ENCODE measurements at places on chromosomes 6 and 20.
A peak's percentile ranks its signal among the peaks of the same experiment; 100 is the strongest.

GRCh38 chr20:50431066-50431450, 79.1 kb upstream of the PTPN1 start:
- no peak for DNase-seq

- no peak for DNase-seq
Measured at GRCh38 chr20:37544386-37544785, 16.7 kb upstream of the BLCAP start.

GRCh38 chr6:63732336-63732735, 96.7 kb downstream of the PHF3 start:
- no peak for DNase-seq

GRCh38 chr6:115838763-115839401, 221.8 kb downstream of the FRK start:
- DNase-seq = peak; percentile 8

DNA sequence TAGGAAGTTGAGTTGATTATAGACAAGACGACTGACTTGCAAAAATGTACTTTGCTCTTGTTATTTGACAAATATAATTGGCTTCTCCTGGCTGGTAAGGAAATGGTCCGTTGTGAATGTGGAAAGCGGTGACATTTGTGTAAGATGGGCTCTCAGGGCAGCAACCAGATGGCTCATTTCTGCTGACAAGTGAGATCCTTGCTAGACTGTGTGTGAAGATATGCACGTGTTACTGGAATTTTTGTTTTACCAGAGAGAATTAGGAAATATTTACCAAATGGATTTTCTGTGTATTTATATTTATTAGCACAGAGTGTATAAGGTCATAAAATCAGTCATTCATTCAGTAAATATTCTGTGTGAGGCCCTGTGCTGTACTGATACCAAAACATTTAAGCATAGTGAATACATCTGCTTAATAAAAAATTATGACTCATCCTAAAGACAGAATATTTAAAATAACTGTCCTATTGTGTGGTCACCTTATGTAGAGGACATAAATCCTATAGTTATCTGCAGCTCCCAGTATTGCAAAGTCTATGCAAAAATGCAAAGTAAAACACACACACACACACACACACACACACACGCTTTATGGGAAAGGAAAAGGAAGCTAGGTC, 109.9 kb upstream of the ASF1A start:
- DNase-seq = no peak

DNA sequence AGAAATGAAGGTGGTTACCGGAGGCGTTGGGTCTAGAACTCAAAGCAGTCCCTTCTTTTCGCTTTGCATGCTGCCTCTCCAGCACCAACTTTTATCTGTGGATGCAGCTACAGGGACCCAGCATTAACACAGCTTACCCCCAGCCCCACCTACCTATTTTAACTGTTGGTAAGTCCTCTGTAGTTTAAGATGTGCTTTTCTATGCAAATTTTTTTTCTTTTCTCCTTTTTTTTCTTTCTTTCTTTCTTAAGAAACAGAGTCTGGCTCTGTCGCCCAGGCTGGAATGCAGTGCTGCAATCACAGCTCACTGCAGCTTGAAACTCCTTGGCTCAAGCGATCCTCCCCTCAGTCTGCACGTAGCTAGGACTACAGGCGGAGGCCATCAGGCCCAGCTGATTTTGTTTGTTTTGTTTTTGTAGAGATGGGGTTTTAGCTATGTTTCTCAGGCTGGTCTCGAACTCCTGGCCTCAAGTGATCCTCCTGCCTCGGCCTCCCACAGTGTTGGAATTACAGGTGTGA, 6.5 kb upstream of the USP45 start:
- peak; percentile 10 for DNase-seq

- DNase-seq = no peak
Measured at GRCh38 chr20:59903621-59904020, 29.8 kb downstream of the SYCP2 start.

DNA sequence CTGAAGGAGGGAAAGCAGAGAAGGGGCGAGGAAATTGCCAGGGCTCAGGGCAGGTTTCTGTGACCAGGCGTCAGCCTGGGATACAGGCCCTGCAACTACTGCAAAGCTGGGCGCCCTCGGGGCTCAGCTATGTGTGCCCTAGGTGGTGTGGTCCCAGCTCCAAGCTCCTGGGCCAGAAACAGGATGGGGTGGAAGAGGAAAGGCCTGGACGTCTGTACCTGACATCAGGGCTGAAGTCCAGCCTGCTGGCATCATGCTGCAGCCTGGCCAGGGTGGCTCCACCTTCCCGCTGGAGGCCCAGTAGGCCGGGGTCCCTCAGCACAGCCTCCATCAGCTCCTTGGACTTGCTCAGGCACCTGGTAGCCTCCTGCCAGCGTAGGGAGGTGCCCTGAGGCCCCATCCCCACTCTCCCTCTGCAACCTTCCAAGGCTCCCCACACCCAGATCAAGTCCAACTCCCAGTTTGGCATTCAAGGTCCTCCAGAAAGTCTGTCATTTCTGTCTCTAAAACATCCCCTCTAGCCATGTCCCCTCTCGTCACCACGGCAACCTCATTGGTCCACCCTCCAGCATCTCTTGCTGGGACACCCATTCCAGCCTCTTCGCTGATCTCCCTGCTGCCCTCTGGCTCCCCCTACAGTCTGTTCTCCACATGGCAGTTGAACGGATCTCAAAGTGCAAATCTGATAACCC, 38.2 kb downstream of the KIAA1755 start:
- DNase-seq = no peak

DNA sequence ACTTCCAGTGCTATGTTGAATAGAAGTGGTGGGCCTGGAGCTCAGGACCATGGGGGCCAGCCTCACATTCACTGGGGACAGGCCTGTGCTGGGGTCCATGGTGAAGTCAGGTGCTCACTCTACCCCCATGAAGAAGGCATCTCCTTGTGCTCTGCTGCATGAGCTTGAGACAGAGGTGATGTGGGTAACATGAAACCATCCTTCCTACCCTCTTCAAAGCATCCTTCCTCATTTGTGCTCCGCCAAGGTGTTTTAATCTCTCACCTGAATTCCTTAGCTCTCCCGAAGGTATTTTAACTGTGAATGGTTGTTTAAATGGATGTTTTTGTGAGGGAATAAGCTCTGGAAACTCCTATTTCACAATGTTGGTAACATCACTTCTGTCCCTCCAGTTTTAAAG, 209.6 kb upstream of the PCSK2 start:
- no peak for DNase-seq

- DNase-seq = no peak
Measured at GRCh38 chr6:160260803-160261450, 2.3 kb upstream of the SLC22A2 start.

DNA sequence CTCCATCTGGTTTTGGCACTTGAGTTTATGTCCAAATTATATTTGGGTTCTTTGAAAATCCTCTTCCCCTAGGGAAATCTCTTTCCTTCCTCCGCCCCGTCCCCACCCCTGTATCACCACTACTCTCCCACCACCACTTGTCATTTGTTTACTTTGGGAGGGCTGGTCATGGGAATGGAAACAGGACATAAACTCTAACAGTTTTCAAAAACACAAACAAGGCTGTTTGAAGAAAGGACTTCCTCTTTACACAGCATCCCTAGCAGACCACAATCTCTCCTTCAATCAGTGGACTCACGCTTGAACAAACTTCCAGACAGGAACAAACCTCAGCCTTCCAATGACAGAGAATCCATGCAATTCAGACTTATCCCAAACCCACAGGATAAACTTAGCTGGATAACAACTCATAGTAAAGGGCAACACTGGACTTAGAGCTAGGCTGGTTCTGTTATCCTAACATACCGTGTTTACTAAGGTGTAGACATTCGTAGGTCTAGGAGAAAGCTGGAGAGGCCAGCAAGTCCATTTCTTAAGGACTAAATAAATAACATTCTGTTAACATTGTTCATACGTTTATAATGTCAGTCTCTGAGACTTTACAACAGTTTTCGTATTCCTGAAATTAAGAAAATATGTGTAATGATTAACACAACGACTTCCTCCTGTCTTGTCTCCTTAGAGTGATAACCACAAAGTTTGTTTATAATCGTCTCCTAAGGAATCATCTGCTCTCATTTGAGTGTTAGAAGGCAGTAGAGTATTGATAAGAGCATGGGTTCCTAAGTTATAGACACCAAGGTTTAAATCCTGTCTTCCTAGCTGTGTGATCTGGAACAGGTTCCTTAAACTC, 44.1 kb upstream of the CTAGE9 start:
- no peak for DNase-seq

GRCh38 chr6:158596861-158597260, 37.0 kb downstream of the TMEM181 start:
- no peak for DNase-seq

- peak; percentile 27 for DNase-seq
Measured at GRCh38 chr6:4581468-4582385, 194.5 kb upstream of the CDYL start.

- DNase-seq = no peak
Measured at GRCh38 chr20:39342463-39342862, 380.3 kb downstream of the DHX35 start.

- no peak for DNase-seq
Measured at GRCh38 chr6:20486641-20487040, 47.6 kb upstream of the CDKAL1 start.

- no peak for DNase-seq
Measured at GRCh38 chr6:111096246-111096645, 8.9 kb downstream of the SLC16A10 start.

DNA sequence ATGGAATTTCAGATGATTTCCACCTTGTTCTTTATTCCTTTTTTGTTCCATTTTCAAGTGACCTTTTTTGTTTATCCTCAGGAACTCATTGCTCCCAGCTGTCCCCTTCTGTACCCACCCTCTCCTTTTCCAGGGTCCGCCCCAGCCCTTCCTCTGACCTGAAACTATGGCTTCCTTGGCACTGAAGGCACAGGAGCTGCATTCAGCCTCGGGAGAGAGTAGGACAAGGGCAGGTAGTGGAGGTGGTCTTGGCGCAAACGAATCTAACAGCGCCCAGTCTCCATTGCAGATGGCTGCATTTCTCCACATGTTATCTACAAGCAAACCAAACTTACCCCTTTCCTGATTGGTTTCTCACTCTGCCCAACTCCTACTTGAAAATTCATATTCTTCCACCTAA, 8.8 kb upstream of the ULBP2 start:
- DNase-seq = no peak

DNA sequence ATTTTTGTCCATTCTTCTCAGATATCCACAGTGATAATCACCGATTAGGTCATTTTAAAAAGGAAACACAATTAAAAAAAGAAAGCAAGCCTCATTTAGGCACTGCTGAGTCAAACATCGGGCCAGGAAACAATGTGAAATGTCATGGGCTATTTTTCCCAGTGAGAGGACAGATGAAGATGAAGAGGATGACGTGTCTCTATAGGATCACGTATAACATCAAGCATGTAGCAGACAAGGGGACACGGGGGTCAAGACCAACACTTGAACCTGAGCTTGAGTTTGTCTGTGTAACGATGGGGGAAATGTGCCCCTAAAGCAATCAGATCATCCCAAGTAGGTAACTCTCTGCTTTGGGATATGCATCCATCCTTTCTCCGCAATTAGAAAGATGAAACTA, 553.2 kb downstream of the CD83 start:
- no peak for DNase-seq

GRCh38 chr6:138815797-138816528, 20.1 kb downstream of the ECT2L start:
- peak; percentile 64 for DNase-seq

DNA sequence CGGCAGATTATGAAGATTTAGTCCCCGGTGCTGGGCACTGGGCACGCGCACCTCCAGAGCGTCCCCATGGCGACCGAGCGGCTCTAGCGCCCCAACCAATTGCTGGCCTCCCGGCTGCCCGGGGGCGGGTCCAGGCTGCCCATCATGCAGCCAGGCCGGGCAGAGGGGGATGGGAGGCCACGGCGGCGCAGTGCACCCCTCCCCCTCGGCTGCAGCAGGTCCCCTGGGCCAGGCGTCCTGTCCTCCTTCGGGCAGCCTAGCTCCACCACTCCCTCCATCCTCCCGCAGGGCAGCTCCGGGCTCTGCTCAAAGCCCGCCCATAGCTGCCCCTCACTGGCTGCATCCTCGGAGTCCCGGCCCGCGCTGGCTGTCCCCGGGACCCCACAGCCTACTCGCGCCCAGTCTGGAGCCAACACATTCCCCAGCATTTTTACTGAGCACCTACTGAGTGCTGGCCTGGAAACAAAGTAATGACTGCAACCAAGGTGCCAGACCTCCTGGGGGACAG, 99.4 kb downstream of the ASXL1 start:
- peak; percentile 86 for DNase-seq

- peak; percentile 80 for DNase-seq
Measured at GRCh38 chr6:125821825-125822281, 31.1 kb downstream of the NCOA7 start.

GRCh38 chr6:85551264-85551663, 42.4 kb downstream of the SNX14 start:
- no peak for DNase-seq

DNA sequence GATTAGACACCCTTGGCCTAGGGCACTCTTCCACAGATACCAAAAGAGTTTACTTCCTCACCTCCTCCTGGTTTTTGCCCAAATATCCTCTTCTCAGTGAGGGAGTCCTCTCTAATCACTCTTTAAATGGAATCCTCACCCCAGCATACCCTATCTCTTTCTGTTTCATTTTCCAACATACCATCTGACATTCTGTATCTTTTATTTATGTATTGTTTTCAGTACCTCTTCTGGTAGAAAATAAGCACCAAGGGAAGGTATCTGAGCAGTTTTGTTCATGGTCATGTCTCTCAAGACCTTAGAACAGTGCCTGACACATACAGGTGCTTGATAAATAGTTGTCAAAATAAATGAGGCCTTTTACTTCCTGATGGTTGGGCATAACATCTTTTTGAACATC, 55.1 kb downstream of the KIAA0408 start:
- DNase-seq = no peak

DNA sequence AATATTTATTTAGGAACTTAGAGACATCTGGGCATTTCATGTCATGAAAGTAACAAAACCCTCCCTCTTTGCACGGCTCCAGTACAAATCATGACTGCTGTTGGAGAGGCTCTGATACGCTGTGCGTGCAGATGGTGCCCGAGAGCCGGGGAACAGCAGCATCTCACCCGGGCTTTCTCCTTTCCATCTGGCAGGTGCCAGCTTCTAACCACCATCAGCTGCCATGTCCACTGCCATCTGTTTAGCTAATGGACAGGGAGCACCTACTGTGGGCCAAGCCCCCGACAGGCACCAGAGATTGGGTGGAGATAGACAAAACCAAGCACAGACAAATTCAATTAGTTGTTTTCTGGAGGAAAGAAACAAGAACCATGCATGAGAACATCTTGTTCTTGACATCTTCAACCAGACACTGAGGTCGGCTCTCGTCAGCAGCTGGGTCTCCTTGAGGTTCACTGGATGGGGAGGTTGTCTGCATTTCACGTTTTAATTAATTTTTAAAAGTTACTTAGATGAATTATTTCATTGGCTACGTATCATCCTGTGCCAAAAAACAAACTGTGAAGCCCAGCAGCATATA, 323.7 kb downstream of the THBS2 start:
- DNase-seq = no peak

GRCh38 chr6:15230827-15231226, 15.0 kb upstream of the JARID2 start:
- DNase-seq = no peak

GRCh38 chr6:168368066-168368820, 48.7 kb upstream of the DACT2 start:
- DNase-seq = no peak

- no peak for DNase-seq
Measured at GRCh38 chr6:44000164-44000842, 126.9 kb downstream of the MRPL14 start.
